ENCODE measurements at places on chromosomes 12 and 14.

- no peak for DNase-seq
Measured at GRCh38 chr12:45987340-45987727, 3.0 kb downstream of the SCAF11 start.

GRCh38 chr12:123601602-123602489, at the start of gene DDX55:
TSS of gene DDX55 (plus strand) at chr12:123602099. CDS start at chr12:123602149, 50 bp downstream.
- DNase-seq, result peak; percentile 81

DNA sequence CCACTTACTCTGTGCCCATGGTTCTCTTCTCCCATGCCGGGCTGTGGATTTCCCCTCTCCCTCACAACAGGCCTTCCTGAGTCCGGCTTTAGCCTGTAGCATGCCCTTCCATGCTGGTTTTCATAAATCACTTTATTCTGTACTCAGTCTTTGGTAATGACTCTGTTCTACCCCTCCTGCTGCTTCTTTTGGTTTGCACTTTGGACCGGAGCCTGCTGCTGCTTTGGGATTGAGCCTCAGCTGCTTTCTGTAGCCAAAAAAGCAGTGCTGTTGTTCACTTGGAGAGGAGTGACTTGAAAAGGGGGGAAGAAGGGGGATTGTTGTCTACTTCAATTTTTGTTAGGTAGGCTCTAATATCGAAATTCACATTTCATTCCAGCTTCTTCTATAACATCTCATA, 8.5 kb upstream of the SLC6A13 start:
- DNase-seq, result no peak

GRCh38 chr12:2292560-2292959, 239.8 kb downstream of the CACNA1C start:
- no peak for DNase-seq

- DNase-seq, result no peak
Measured at GRCh38 chr14:104877806-104878550, 12.9 kb downstream of the CEP170B start.

Measured in CD14-positive monocyte (primary cell).